ENCODE measurements at places on chromosomes 5 and 9.

DNA sequence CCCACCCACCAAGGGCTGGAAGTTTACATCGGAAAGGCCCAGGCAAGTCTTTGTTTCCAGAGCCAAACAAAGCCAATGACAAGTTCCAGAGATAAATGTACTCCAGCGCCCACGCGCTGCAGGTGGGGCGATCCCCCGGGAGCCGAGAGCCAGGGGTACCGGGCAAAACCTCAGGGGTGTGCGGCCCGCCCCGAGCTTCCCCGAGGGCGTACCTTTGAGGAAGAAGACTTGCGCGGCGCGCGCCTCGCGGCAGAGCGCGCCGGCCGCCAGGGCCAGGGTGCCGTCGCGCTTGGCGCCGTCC is 671 bp downstream of the DUSP1 start:
- DNase-seq: no peak

DNA sequence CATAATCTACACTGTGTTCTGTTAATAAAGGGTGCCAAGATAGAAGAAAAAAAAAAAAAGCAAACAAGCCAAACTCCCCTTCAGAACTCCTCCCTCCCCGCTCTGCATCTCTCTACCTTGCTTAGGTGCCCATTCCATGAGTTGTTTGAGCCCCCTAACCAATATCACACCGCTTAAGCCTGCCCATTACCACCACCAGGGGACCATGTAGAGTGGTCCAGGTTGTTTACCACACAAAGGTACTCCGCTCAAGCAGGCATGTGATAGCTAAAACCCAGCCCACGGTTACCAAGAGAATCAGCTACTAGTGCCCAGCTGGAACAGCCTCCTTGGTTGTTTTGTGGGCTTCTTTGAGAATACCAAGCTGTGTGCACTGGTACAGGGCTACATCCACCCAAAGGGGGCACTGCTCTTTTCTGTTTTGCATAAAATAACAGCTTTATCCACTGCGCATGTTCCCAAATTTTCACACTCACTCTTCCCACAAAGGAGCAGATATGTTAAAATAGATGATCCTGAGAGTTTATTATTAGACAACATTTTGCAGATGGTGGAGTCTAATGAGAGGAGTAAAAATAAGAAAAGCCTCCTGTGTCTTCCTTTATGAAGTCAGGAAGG is 304.1 kb downstream of the DEPDC1B start:
- DNase-seq: no peak

GRCh38 chr9:115118879-115119218 is 892 bp upstream of the TNC start:
- DNase-seq: no peak

- no peak for DNase-seq
These were observed 17.7 kb upstream of the CARTPT start for GRCh38 chr5:71701407-71701806.

DNA sequence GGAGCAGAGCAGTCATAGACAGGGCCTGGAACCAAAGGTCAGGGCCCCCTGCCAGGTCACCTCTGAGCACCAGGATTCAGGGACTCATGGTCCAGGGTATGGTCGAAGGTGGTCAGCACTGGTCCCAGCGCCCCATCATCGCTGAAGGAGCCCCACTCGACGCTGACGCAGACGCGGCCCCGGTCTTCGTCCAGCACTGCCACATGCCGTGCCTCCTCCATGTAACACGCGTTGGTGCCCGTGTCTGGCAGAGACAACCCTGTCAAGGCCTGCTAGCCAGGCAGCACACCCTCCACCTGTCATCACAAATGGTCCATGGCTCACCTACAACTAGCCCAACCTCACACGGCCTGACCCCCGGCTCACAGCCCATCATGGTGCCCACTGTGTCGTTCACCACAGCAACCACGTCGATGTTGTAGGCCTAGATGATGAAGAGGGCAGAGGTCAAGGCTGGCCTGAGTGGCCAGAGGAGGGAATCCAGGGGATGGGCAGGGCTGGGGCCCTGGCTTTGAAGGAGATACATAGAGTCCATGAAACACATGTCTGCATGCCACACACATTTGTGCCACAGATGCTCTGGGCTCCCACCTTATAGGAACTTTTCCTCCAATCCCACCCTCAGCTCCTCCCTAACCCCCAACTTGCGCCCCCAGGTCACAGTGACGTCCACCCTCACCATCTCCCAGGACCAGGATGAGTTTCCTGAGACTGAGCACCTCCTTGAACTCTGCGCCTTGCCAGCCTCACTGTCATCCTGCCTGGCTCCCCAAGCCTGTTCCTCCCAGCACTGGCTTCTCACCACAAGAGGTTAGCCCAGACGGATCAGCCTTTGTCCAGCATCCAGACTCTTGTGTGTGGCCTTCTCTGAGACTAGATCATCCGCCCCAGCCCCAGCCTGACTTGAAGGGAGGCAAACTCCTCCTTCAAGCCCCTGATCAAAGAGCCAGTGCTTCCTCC is 9.5 kb downstream of the HK3 start:
- DNase-seq: no peak
